Activated naive CD4-positive, alpha-beta T cell (primary cell): ENCODE measurements at places on chromosomes 12 and 14.

DNA sequence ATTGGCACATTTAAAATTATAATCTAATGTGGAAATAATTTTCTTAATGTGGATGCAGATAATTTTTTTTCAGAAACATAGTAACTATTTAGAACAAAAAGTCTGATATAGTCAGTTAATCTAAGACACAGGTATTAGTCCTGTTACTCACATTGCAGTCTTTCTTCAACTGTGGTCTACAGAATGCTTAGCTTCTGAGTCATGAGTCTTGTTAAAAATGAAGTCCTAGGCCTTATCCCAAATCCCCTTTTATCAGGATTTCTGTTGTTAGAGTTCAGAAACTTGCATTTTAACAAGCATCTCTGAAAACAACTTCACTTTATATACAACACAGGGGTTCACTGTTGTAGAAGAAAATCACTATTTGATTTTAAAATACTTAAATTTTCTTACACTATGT lies 112.2 kb downstream of the SLC16A7 start:
- DNase-seq = no peak

DNA sequence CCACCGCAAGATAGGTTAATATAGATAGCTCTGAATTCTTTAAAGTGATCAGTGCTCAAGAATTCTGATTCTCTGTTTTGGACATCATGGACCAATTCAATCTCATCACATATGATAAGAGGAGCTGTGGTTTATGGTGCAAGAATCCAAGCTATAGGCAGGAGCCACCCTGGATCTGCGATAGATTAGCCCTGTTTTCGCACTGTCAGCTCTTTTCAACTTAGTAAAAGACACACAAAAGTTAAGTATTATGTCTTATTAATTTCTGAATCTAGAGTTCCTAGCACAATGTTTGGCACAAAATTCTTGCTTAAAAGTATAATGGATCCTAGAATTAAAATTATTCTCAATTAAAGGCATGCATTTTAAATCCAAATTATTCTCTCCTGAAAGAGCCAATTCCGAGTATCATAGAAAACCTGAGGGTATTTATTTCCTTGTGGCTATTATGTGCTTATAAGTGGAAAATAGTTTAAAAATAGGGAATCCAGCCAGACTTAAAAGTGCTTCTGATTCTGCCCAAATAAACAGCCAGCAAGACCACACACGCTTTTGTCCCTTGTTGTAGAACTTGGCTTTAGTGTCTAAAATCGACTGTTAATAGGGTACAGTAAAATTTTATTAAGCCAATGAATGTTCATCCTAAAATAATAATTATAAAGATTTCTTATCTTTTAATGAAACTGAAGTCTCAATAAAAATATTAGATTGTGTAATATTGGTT lies 184.9 kb upstream of the FLRT2 start:
- no peak for DNase-seq

- no peak for DNase-seq
Observed at GRCh38 chr12:5868625-5869295, 76.3 kb downstream of the ANO2 start.

- no peak for DNase-seq
Observed at GRCh38 chr12:45666396-45666795, 63.1 kb upstream of the ARID2 start.

GRCh38 chr12:24360461-24360860 lies 411.0 kb upstream of the SOX5 start:
- DNase-seq = no peak

DNA sequence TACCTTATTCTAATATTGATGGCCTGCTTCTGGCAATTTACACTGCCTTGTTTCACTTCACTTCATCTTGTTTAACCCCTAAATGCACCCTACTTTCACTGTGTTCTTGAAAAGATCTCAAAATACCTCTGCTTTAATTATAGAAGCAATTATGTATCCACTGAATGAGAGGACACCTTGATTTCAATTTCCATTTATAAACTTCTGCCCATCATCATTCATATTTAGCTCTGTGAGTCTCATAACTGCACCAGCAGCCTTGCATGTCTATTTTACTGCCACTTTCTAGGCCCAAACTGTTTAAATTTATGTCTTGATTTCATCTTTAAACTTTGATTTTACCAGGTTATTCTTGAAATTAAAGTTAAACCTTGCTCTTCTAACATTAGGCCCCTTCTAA lies 7.1 kb upstream of the DNAAF2 start:
- DNase-seq = no peak

DNA sequence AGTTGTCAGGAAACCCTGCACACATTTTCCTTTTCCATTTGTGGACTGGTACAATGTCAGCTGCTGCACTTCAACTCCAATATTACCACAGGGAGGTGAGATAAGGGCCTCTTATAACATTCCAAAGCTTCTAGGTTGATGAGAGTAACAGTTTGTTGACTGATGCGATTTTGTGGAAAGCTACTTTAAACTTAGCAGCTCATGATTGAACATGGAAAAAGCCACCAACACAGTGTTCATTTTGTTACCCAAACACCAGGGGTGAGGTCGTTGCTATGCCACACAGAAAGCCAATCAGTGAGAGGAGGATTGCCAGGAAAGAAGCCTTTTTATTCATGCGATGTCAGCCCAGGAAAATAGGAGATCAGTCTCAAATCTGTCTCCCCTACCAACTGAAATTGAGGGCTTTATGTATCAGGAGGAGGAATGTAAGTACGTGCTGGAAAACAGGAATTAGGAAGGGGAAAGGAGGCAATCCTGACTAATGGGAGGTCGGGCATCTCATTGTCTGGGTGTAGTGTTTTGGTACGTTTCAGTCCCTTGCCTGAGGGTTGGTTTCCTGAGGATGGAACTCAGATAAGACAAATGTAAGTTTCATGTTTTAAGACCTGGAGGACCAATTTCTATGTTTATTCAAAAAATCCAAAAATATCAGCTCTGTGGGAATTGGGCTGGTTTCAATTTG lies 92.7 kb upstream of the PLEKHA5 start:
- no peak for DNase-seq
